NCI-H2107 (cell line): ENCODE measurements at places on chromosomes 7 and 10.

DNA sequence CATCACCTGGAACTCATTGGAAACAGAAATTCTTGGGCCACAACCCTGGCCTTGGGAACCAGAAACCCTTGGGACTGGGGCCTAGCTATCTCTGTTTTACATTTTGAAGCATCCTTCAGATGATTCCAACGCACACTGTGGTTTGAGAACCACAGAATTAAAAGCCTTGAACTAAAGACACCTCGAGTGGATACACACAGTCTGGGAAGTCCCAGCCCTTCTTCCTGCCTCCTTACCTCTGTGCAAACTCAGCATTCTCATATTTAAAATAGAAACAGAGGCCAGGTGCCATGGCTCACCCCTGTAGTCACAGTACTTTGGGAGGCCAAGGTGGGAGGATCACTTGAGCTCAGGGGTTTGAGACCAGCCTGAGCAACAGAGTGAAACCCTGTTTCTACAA, 12.9 kb downstream of the NPFFR1 start:
- DNase-seq = no peak

- no peak for DNase-seq
Observed at GRCh38 chr10:97732052-97732359, 4.9 kb upstream of the ZFYVE27 start.

- no peak for DNase-seq
Observed at GRCh38 chr7:29596593-29597178, 33.1 kb downstream of the PRR15 start.

GRCh38 chr10:31921031-31921430, 7.6 kb downstream of the ARHGAP12 start:
- DNase-seq = no peak

- DNase-seq = no peak
Observed at GRCh38 chr7:22781230-22781711, 41.4 kb downstream of the TOMM7 start.

DNA sequence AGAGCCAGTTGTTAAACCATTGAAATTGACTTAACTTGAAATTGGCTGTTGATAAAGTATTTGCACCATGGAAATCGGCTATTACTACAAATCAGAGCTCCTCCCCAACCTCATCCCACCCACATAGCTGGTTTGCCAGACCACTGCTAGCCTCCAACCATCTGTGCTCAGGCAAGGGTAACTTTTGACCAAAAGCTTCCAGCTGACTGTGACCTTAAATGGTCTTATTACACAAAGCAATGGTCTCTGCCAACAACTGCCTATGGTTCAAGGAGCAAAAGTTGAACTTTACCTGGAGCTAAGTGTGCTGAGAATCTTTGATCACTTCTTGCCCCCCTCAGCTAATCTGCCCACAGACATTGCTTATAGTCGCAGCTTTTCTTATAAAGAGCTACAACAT, 48.5 kb upstream of the ADRB1 start:
- DNase-seq = no peak

DNA sequence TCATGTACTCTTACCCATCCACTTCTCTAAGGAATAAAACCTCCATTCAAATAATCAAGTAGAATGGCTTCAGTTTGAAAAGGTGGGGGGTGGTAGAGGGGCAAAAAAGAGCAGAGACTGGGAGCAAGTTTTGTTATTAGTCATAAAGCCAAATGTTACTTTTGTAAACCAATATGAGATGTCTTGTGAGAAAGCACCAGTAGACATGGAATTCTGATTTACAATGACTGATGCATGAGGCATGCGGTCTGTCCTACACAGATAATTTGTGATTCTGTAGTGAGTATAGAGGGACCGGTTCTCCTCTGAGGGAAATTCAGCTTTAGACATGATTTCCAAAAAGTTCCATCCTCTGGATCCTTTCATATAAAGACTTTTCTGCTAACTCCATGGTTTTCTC, 12.9 kb upstream of the ABCA13 start:
- DNase-seq = no peak

- no peak for DNase-seq
Observed at GRCh38 chr7:105524840-105525239, 2.8 kb upstream of the PUS7 start.
